Astrocyte (in vitro differentiated cells and primary cell): ENCODE measurements at places on chromosomes 1 and 21.

GRCh38 chr1:97489834-97490233 lies 431.0 kb downstream of the DPYD start:
- peak; percentile 20 for DNase-seq

DNA sequence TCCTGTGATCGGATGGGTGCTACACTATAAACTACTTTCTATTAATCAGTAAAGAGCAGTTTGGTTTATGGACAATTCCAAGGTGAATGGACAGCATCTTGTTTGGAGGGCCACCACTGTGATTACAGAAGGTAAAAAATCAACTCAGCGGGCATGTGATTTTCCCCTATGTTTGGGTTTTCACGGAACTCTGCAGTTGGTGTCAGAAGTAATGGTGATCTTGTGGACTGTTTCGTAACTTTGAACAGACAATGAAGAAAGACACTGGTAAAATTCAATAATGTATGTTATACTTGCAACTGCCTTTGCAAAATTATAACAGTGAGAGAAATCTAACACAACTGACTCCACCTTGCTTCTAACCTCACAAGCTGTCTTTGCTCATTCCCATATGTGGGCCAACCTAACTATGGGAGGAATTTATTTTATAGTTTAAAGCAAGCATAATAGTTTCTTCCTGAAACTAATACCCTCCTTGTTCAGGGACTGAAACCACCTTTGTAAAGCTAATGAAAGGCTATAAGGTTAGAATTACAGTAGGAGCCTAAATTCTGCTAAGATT lies 53.2 kb downstream of the TRIM33 start:
- no peak for DNase-seq

DNA sequence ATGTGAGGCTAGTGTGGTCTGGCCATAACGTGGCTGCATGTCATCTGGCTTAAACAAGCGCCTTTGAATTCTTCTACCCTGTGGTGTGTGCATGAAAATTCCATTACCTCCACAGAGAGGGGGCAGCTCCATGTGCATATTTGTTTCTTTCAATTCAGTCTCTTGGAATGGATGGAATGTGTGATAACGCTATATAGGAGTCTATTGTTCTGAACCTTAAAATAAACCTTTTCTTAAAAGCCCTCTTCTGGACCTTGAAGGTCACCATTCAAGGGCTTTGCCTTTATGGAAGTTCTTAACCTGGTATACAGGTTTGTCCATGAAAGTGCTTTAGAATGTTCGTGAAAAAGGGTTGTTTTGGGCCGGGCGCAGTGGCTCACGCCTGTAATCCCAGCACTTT lies 118.2 kb upstream of the ADGRL2 start:
- peak; percentile 92 for DNase-seq

DNA sequence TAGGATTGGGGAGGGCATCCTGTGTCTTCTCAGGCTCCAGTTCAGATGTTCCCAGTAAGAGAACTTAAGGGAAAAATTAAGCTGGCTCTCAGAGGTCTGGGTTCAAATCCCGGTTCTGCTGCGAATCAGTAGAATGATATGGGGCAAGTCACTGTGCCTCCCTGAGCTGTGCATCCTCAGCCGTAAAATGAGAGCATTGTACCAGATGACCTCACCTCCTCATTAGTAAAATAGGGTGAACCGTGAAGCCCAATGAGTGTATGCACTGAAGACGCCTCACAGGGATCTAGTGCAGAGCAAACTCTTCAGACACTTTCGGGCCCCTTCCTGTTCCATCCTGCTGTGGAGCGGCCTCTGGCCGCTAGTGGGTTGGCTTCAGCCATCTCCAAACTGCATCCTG lies 36.0 kb downstream of the SYT6 start:
- no peak for DNase-seq

DNA sequence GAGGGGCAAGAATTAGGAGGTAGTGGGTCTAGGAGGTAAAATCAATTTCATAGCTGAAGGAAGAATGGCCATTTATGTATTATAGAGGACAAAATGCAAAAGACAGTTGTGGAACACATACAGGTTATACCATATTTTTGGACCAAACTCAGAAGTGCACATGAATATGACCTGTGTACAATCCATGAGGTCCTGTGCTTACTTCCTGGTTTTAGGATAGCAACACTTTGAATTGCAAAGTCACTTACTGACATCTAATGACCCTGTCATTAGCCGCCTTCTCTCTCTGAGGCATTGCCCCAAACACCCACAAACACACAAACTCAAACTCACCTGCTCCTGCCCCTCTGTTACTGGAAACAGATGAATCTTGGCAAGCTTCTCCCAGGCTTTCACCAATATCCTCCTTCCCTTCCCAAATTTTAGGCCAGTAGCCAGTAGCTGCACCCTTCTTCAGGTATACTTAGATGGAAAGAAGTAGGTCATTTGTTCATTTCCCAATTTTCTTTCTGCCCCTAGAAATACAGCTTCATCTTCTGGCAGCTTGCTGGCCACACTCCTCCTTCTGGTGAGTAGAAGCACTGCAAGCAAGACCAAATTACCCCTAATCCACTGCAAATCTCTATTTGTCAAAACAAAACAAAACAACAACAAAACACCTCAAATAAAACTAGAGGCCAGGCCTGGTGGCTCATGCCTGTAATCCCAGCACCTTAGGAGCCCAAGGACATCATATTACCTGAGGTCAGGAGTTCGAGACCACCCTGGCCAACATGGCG lies 13.7 kb upstream of the RPL5 start:
- DNase-seq = no peak

DNA sequence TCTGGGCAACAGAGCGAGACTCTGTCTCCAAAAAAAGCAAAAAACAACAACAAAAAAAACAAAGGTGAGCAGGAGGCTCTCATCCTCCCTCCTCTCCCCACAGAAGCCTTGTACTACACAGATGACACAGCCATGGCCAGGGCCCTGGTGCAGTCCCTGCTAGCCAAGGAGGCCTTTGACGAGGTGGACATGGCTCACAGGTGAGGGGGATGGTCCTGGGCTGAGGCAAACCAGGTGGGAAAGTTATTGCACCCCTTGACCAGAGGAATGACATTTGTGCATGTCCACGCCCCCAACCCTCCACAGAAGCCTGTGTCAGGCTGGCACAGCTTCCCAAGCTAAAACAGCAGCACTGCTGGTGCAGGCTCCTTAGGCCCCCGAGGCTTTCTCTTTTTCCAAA lies 2.4 kb downstream of the ADPRS start:
- DNase-seq = no peak

- no peak for DNase-seq
These were observed 59.0 kb upstream of the KCND3 start for GRCh38 chr1:112048421-112048820.

DNA sequence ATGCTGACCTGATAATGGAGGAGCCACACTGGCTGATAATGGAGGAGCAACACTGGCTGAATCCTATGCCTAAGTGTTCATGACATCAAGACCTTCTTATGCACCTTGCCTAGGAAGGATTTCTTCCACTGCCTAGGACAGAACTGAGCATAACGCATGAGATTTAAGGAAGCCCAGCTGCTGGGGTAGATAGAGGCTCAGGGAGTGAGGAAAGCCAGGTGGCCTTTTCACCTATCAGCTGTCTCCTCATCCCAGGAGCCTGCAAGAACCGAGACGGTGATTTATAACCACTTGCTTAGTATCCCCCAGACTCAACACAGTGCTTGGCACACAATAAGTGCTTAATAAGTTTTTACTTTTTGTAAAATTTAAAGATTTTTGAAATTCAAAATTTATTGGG lies 7.4 kb upstream of the CTBS start:
- DNase-seq = no peak

GRCh38 chr1:98102345-98103030 lies 181.7 kb upstream of the DPYD start:
- peak; percentile 41 for DNase-seq

GRCh38 chr1:89881415-89882058 lies 60.7 kb downstream of the LRRC8D start:
- no peak for DNase-seq

DNA sequence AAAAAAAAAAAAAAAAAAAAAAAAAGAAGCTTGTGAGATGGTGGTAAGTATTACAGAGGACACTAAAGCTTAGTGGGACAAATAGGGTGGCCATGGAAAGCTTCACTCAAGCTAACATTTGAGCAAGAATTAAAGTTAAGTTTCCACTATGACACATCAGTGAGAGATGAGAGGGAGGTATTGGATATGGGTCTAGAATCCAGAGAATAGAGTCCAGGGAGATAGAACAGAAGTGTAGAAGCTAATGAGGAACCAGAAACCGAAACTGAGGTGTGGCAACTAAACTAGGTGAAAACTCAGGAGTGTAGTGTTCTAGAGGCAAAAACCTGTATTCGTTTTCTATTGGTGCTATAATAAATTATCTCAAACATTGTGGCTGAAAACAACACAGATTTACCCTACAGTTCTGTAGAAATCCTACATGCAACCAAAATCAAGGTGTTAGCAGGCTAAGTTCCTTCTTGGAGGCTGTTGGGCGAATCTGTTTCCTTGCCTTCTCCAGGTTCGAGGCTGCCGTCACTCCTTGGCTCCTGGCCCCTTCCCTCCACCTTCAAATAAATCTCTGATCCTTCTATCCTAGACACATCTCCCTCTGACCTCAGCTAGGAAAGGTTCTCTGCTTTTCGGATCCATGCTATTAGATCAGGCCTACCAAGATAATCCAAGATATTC lies 36.2 kb downstream of the PTP4A2 start:
- DNase-seq = no peak

- no peak for DNase-seq
These were observed 280.4 kb downstream of the BRINP2 start for GRCh38 chr1:177451191-177451590.

DNA sequence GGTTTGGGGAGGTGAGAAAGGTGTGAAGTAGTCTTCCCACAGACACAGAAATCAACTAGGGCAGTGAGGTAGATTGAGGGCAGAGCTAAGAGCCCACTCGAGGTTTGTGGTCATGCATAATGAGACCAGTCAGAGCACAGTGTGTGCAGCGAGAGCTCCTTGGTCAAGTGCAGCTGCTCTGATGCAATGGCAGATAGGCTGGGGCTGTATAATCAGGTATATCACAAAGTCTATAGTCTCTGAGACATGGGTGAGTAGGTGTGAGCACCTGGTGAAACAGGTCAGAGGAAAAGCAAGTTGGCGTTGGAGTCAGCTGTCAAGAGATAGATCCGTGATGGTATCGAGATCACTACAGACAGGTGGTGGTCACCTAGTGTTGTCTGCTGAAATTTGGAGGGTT lies 17.6 kb downstream of the DSCAM start:
- peak; percentile 44 for DNase-seq

DNA sequence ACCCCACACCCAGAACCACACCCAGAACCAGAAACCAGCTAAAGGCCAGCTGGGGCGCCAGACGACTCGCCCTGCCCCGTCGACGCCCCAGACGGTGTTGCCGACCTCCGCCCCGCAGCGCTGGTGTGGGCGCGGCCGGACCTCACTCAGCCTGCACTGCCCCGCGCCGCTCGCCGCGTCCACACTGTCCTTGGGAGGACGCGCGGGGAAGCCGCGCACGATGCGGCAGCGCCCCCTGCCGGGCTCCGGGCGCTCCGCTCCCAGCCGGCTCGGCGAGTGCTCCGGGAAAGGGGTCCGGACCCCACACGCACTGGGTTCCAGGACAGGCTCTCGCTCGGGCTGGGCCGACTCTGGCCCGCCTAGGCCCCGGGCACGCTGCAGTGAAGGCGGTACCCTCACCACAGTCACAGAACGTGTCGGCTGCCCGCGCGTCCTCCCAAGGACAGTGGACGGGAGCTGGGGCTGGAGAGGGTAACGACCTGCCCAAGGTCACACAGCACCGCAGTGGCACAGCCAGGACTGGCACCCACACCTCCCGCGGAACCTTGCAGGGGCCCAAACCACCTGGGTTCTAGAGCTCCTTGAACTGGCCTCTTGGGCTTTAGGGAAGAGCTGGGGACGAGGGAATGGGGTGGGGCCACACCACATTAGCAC lies 90.2 kb downstream of the DMRTA2 start:
- DNase-seq = no peak

DNA sequence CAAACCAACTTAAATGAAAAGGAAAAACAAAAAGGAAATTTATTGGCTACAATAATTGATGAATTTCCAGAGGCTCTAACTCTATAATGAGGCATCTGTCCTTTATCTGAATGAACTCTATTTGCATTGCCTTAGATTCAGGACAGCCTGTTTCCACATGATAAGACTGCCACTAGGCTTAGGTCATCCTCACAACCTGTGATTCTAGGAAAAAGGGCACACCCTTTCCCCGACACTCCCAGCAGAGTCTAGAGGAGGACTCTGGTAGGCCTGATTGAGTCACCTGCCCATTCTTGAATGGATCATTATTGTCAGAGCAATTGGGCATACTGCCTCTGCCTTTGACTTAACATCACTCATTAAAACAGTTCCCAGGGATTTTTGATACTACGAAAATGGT lies 262.8 kb downstream of the TPR start:
- no peak for DNase-seq

DNA sequence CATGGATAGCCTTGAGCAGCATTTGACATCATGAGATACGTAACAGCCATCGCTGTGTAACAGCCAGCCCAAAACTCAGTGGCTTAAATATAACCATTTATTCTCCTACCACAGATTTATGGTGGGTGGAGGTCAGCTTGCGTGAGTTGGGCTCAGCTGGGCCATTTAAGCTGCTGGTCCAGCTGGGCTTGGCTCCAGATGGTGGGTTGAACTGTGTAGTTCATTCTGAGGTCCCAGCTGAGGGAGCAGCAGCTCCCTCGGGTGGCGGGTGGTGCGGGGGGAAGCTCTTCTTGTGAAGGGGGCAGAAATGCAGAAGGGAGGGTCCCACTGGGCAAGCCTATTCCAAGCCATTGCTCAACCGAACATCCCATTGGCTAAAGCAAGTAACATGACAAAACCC lies 75.9 kb downstream of the IGSF21 start:
- DNase-seq = no peak

DNA sequence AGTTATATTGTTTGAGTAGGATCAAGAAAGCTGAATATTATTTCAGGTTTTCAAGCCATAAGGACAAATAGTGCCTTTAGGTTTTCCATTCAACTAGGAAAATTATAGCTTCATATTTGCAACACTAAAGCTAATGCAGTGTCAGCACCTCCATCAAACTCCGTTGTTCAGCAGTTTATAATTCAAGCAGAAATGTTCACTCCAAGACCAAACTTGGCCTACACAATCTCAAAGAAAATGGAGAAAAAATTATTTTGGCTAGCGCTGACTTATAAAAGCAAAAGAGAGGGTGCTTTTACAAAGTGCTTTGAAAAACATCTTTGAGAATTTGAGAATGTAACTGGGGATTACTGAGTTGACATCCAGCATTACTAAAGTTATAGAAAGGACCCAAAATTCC lies 1.4 kb downstream of the SPAG17 start:
- no peak for DNase-seq
